Skeletal muscle tissue (tissue), 5 donors: ENCODE measurements at places on chromosomes 4 and X. TPM values are rescaled to one million over a fixed set of nuclear protein-coding genes. Genes with fewer than 3 reads are reported as not detected.

Gene BLTP1
- 88.7 TPM for total RNA-seq

Gene NLGN3
- total RNA-seq = 1.0 TPM

Gene TBX22
- total RNA-seq = under 0.01 TPM

Gene SPACA5
- total RNA-seq = not detected

Gene TSC22D3
- 30.3 TPM for total RNA-seq

Gene GABRG1
- under 0.01 TPM for total RNA-seq

Gene ASB9
- 3.7 TPM for total RNA-seq

Gene FAAH2
- not detected for total RNA-seq

Gene GNRHR
- total RNA-seq = not detected

Gene SMPX
- total RNA-seq = 223 TPM

Gene PPP1R2C
- not detected for total RNA-seq

Gene YIPF7
- total RNA-seq = 6.8 TPM
